Stimulated activated CD8-positive, alpha-beta memory T cell treated with anti-CD3 and anti-CD28 coated beads, Interleukin-15, amount 100 ng/mL, for 1 hour (primary cell): ENCODE measurements at places on chromosomes 1 and 21.

DNA sequence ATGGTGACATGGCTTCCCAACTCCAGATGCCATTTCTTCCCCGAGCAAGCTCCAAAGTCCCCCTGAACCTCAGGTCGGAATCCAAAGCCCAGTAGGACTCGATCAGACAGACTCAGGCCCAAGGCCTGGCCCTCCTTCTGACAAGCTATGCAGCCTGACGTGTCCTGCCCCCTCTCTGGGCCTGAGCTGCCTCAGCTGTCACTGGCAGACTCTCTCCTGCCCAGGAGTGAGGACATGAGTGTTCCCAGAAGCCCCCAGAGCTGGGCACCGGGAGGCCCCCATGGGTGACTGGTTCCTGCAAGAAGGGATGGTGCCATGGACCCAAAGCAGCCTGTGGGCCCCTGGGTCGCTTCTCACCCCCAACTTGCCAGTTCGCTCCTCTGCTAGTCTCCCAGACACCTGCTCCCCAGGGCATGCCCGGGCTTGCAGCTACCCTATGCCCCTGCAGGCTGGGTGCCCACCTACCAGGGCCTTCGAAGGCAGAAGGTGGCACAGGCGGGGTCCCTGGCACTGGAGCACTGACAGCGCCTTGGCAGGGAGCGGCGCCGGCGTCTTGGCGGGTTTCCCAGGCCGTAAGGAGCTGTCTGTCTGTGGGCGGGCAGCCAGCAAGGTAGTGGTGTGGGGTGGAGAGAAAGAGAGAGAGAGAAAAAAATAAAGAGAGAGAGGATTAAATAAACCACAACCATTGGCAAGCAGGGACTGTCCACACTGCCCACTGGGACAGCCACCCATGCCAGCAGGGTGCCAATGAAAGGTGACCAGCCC, 2.3 kb downstream of the EDN2 start:
- no peak for DNase-seq

DNA sequence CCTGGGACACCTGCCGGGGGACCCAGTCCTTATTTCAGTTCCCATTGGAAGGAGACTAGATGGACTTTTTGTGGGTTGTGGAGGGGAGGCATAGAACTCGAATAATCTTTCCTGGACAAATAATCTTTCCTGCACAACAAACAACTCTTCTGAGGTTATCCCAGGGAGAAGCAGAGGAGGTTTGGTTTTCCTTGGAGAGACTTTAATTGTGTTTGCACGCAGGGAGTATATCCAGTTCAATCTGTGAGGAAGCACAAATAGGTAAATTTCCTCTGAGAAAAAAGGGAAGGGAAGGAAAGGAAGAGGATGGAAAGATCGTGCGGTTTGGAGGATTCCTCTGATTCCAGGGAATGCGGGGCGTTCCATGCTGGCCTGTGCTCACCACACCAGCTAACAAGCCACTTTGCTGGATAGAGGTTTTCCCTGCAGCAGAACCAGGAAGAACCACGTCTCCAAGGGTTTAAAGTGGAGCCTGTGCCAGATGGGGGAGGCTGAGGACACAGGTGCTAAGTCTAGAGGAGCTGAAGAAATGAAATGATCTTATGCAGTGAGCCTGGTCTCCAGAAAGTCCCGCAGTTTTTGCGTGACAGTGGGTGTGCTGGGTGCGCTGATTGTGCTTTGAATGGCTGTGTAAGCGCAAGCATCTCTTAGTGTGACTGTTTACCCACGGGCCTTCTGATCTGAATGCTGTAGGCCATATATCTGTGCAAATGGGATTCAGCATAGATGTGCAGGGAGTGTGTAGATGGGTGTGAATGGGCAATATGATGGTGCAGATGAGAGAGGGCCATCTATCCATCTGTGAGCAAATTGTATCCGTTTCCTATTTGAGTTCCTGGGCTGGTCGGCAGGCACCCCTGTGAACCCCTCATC, 7.6 kb downstream of the PAX7 start:
- DNase-seq = no peak

DNA sequence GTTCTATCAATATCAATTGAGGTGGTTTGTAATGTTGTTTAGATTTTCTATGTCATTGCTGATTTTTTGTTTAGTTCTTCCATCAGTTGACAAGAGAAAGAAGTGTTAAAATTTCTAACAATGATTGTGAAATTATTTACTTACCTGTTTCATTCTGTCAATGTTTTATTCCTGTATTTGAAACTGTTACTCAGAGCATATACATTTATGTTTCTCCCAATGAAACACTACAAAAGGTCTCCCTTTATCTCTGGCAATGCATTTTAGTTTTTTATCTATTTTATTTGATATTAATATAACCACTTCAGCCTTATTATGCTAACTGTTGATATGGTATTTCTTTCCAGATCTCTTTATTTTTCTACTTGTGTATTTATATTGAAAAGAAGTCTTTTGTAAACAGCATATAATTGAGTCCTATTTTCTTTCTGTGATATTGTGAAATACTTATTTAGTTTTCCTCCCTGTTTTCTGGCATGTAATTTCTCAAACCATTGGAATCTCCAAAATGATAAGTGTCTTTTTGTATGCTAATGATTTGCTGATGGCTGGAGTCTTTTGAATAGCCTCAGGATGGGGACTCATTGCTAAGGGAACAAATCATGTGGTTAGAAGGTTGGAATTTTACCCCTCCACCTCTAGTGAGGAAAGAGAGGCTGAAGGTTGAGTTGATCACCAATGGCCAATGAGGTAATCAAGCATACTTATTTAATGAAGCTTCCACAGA, 122.0 kb downstream of the ADSS2 start:
- no peak for DNase-seq

DNA sequence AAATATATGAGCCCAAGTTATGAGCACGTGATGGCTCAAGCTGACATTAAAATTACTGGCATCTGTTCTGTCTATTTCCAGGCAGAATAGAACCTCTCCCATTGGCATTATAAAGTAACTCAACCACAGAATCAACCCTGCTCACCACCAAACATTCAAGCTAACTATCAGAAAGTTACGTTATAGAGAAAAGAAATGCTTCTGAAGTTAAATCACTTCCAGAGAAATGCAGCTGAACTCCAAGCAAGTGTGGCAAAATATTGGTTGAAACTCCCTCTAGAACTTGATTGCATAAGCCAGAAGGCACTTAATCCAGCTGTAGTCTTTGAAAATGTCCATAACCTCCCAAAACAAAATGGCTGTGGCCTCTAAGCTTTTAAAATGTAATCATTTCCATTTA, 36.2 kb upstream of the UBE2U start:
- DNase-seq = no peak

- DNase-seq = no peak
These were observed 24.9 kb downstream of the ITGB3BP start for GRCh38 chr1:63498106-63498505.

- DNase-seq = no peak
These were observed 24.8 kb downstream of the TM2D1 start for GRCh38 chr1:61699911-61700851.

DNA sequence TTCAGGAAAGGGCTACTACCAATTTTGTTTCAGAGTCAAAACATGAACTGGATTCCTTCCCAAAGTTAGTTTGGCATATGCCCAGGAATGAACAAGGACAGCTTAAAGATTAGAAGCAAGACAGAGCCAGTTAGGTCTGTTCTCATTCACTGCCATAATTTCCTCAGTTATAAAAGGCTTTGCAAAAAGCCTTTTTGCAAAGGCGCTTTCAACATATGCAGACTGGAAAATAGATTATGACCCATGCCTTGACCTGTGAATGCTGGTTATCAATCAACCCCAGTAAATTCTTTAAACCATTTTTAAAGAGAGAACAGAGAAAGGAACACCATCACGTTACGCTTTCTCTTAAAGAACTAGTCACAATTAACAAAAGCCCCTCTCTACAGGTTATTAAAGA, 1.7 kb upstream of the FRRS1 start:
- no peak for DNase-seq
